Fibroblast of skin of right quadriceps (primary cell): ENCODE measurements at places on chromosomes 6 and 20.
A peak's percentile ranks its signal among the peaks of the same experiment; 100 is the strongest.

- DNase-seq: no peak
Measured at GRCh38 chr6:144075187-144075586, 20.2 kb downstream of the SF3B5 start.

DNA sequence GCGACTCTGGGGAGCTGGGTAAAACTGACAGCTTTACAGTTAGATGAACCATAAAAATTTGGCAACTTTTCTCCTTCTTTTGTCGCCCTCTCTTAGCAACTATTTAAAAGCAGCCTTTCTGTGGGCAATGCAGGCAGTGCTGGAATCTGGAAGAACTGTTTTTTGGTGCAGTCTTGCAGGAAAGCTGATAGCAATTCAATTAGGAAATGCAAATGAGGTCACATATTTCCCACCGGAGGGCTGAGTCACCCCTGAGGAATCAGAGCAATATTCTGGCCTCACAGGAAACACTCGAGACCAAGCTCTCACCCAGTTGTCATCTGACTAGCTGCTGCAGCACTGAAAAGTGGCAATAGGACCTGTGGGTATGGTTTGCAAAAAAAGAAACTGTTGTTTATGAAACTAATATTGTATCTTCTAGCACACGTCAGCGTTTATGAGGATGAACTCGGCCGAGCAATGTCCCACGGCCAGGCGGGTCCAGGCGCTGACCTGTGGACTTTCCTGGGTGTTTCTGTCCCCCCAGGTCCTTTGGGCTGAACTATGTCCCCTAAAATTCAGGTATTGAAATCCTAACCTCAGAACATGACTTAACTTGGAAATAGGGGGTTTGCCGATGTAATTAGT lies 312.3 kb downstream of the TAF4 start:
- peak; percentile 82 for DNase-seq

GRCh38 chr20:49427751-49428518 lies 54.5 kb downstream of the KCNB1 start:
- DNase-seq: no peak

DNA sequence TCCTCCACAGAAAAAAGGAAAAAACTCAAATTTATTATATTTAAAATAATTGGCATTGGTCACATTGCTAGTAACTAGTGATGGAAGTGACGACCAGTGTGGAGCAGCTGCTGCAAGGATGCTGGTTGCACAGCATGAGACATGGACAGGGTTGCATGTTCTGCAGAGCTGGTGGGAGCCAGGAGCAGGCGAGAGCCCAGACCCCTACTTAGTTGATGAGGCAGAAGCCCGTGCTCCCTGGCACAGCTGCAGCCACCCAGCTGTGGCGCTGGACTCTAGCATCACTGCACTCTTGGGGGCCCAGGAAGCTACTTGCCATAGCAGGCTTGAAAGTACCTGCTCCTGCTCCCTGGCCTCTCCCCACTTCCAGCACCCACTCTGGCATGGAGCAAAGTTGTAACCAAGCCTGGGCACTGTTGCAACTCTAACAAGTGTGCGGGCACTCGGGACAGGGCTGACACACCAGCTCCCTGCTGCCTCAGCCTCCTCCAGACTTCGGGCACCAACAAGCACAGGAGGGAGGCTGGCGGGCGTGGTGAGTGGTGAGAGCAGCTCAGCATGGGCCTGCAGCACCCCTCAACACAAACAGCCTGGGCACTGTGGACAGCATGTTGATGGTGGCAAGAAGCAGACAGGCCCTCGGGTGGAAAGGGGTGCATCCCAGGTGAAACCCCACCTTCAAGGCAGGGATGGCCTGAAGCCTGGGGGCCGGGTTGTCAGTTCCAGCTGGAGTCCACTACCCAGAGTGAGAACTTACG lies 69.6 kb downstream of the EYS start:
- DNase-seq: no peak

GRCh38 chr6:134520181-134521115 lies 202.5 kb upstream of the SGK1 start:
- peak; percentile 28 for DNase-seq

DNA sequence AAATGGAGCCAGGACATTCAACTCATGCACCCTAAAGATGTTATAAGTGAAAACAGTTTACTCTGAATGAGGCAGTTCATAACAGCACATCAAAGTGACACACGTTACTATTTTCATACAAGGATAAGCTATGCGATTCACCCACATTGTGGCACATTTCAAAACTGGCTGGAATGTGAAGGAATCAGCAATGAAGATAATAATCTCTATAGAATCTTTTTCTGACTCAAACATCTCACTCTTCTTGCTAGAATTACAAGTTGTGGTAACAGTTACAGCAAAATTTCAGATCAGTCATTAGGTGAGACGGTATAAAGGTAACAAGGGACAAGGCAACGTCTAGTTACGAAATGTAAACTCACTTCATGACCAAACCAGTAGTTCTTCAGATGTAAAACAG lies 17.5 kb downstream of the TMEM244 start:
- DNase-seq: peak; percentile 39

DNA sequence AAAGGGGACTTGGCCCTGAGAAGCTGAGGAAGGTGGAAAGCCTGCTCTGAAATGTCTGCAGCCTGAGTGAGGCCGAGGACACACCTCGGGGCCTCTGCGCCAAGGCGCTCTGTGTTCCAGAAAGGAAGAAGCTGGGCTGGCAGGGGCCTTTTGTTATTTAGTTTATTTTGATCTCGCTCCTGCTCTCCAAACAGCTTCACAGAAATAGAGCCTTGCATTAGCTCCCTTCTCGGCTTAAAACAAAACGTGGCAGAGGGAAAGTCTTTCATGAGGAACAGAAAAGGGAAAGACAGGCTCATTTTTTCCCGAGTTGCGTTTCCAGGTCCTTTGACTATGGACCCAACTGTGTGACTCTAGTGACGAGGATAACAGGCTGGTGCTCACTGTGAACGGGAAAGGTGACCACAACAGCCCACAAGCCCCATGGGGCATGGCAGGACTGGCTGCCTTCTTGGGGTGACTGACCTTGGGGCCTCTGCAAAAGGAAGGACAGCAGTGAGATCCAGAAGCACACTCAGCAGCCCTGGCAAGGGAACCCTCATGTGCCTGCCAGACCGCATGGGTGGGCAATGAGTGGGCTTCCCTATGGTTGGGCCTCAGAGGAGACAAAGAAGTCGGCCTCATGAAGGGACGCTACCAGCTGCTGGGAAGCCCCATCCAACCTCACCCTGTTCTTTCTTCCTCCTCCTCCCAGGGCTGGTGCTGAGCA lies 18.7 kb downstream of the LEMD2 start:
- DNase-seq: no peak

DNA sequence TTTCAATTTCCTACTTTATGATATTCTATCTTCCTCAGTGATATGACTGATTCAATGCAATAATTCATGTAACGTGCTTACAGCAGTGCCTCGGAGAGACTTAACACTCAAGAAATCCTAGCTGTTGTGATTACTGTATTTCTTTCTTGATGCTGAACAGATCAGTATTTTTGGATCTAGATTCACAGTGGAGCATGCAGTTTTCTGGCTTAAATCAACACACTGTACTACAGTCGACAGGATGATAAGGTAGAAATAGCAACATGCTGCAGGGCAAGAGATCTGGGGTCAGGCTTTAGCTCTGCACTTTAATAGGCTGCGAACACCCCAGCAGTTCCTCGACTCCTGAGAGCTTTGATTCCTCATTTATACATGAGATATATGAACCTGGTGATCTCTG lies 161.0 kb downstream of the AIG1 start:
- DNase-seq: no peak

- DNase-seq: no peak
Measured at GRCh38 chr6:121399966-121400365, 35.5 kb upstream of the GJA1 start.

GRCh38 chr6:16770701-16771569 lies 9.7 kb upstream of the ATXN1 start:
- peak; percentile 76 for DNase-seq

DNA sequence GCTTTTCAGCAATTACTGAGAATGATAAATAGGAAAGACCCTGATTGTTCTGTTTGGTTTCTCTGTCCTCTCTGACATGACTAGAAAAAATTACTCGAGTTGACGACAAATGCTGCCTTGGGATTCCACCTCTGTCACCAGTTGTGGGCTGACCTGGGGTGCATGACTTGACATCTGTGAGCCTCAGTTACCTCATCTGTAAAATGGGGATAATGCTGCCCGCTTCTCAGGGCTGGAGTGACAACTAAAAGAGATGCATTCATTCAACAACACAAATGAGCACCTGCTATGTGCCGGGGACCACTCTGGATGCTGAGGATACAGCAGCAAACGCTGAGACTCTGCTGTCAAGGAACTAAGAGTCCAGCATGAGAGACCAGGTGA lies 94.8 kb downstream of the NFATC2 start:
- no peak for DNase-seq

DNA sequence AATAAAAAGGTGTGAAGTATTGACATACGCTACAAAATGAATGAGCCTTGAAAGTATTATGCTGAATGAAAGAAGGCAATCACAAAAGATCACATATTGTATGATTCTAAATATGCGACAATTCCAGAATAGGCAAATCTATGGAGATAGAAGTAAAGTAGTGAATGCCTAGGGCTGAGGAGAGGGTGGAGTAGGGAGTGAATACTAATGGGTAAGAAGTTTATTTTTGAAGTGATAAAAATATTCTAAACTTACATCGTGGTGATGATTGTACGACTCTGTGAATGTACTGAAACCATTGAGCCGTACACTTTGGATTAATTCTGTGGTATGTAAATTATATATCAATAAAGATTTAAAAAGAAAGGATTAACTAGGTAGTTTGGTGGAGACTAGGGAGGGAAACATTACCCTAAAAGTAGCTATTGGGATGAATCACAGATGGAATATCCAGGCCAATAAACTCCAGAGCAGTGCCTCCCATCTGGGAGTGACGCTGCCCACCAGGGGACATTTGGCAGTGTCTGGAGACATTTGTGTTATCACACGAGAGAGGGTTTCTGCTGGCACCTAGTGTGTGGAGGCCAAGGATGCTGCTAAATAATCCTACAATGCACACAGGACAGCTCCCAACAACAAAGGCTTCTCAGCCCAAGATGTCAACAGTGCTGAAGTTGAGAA lies 214.2 kb upstream of the PCSK2 start:
- no peak for DNase-seq

- DNase-seq: no peak
Measured at GRCh38 chr6:143506620-143507019, 4.9 kb downstream of the FUCA2 start.

GRCh38 chr6:133012774-133013173 lies 198.4 kb downstream of the RPS12 start:
- no peak for DNase-seq

GRCh38 chr6:123027408-123027807 lies 31.4 kb downstream of the CLVS2 start:
- DNase-seq: no peak

DNA sequence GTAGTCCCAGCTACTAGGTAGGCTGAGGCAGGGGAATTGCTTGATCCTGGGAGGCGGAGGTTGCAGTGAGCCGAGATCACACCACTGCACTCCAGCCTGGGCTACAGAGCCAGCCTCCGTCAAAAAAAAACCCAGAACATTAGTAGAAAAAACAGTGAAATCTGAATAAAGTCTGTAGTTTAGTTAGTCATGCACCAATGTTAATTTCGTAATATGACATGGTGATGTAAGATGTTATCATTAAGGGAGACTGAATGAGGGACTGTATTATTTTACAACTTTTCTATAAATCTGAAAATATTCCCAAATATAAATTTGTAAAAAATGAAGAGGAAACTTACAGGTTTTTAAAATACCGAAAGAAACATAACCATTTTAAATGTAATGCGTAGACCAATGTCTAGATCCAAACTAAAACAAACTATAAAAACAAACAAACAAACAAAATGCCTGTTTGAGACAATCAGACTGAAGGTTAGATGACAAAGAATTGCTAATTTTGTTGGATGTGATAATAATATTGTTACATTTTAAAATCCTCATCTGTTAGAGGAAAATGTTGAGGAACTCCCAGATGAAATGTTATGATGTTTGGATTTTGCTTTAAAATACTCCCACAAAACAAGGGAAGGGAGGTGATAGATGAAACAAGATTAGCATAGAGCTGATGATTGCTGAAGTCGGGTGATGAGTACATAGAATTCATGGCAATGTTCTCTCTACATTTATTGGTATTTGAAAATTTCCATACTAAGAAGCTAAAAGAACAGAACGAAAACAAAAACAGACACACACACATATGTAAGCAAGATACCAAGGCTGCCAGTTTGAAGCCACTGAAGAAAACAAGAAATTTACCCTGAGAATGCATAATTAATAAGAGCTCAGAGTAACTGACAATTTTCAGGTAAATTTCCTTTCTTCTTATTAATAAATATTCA lies 1.8 kb downstream of the GSTA4 start:
- DNase-seq: peak; percentile 55

DNA sequence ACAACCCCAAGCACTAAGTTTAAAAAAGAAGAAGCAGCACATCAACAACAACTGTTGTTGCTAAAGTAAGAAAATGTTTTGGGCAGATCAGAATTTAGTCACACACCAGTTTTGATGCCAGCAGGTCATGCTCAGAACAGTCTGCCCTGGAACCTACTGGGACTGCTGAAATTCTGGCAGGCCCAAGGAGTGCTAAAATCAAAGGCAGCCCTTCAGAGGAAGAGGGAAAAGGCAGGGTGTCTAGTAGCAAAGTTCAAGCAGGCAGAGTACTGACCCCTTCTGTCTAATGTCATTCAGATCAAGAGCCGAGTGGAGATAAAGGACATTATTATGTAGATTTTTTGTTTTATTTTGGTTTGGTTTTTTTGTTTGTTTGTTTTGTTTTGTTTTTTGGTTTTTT lies 96.6 kb upstream of the LOC128125822 start:
- DNase-seq: no peak

- no peak for DNase-seq
Measured at GRCh38 chr6:77463861-77464494, 687 bp upstream of the HTR1B start.

GRCh38 chr6:97026298-97026697 lies 101.8 kb downstream of the KLHL32 start:
- DNase-seq: no peak

DNA sequence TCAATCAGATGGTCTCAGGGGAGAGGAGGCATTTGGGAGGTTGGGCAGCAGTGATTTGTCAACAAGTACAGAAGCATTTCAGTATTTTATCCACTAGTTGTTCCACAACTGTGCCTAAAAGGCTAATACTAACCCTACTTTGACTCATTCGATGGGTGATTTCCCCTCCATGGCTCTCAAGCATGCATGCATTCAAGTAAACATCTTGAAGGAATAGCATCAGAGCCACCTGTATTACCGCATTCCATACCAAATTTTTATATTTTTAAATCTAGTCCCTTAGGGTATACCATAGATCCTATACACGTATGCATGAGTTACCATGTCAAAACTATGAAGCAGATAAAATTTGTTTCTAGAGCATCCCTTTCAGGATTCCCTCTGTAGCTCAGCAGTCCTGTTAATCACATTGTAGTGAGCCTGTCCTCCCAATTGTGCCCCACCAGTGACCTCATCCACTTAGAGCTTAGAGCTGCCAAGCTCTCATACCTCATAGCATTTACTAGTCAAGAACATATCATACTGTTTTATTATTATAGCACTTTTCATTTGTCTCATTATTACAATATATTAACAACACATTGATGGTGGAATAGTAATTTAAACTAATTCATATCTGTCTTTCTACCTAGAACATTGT lies 213.8 kb downstream of the LAMA2 start:
- no peak for DNase-seq

GRCh38 chr20:16444057-16444777 lies 129.0 kb downstream of the KIF16B start:
- DNase-seq: peak; percentile 35

- DNase-seq: no peak
Measured at GRCh38 chr6:125841356-125842090, 50.8 kb downstream of the NCOA7 start.

- no peak for DNase-seq
Measured at GRCh38 chr20:60993433-60994044, 258.5 kb upstream of the CDH4 start.

- DNase-seq: no peak
Measured at GRCh38 chr20:43680981-43681380, 14.1 kb downstream of the MYBL2 start.
